ENCODE measurements at places on chromosomes 4 and X. TPM values are rescaled to one million over a fixed set of nuclear protein-coding genes. Genes with fewer than 3 reads are reported as not detected.

GRCh38 chrX:45907786-45908185 is 637.4 kb downstream of the ZNF674 start:
- no peak for DNase-seq

- no peak for DNase-seq
Measured at GRCh38 chr4:87975466-87975865, at the start of gene SPP1. Gene SPP1 (plus strand): TSS chr4:87975714. CDS start chr4:87976896, 1,182 bp downstream.

- no peak for DNase-seq
Measured at GRCh38 chr4:103050736-103051436, 25.7 kb downstream of the SLC9B2 start.

GPR119 gene
- total RNA-seq, result not detected

DNA sequence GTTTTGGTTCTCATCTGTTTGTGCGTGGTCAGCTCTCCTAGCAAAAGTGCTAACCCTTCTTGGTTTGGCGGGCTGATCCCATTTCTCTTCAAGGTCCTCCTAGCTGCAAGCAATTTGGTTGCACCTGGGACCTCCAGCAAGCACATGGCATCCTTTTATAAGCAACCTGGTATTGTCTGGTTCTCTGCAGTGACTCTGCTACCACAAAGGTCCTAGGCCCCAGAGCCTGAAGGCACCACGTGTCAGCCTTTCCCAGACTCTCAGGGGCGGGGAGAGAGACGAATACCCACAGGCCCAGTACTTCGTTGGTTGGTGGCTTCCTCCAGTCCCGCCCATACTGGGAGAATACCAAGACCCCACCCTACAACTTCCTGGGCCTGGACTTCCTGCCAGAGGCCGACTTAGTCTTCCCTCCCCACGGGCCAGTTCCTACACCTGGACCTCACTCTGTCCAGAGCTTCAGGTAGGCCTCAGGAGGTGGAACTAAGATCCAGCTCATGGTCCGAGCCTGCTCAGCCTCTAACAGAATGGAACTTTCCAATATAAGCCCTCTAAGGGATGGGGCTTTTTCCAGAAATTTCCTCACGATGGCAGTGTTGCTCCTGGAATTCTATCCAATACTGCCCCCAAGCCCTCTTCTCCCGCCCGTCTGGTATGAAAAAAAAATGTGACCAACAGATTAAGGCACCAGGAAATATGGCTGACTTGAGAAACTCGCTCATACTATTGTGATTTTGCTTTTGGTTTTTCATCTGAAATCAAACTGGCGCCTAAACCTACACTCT is 192.5 kb upstream of the STK26 start:
- peak; percentile 87 for DNase-seq

APLN gene
- 7.2 TPM for total RNA-seq

GRCh38 chr4:1992468-1993168 is 16.2 kb downstream of the NELFA start:
- DNase-seq, result no peak

GRCh38 chr4:113952452-113953029 is 26.9 kb downstream of the ARSJ start:
- no peak for DNase-seq

SLC9B1 gene
- 1.5 TPM for total RNA-seq

KLHL34 gene
- not detected for total RNA-seq

DNA sequence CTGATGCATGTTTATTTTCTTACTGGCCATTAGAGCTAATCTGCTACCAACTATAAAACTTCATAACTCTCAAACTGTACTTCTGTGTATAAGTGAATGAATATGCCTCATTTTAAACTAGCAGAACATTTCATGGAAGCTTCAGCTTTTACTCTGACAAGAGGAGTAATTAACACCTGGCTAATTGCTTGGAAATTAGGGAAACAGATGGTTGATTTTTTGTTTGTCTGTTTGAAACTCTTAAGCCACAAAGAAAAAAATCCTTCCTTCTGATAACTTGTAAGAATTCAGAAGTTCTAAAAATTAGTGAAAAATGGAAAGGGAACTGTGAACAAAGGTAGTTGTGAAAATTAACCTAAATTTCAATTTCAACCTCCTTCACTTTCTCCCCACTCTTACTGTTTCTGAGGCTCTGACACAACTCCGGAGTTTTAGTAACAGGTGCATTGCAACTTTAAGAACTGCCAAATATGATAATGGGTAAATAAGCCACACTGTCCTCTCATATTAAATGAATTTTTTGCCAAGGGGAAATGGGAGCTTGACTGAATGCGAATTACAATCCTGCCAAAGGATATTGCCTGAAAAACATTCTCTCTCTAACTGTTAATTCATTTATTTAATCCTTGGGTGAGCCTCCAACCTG is 1.0 kb downstream of the EGF start:
- DNase-seq, result no peak

DNA sequence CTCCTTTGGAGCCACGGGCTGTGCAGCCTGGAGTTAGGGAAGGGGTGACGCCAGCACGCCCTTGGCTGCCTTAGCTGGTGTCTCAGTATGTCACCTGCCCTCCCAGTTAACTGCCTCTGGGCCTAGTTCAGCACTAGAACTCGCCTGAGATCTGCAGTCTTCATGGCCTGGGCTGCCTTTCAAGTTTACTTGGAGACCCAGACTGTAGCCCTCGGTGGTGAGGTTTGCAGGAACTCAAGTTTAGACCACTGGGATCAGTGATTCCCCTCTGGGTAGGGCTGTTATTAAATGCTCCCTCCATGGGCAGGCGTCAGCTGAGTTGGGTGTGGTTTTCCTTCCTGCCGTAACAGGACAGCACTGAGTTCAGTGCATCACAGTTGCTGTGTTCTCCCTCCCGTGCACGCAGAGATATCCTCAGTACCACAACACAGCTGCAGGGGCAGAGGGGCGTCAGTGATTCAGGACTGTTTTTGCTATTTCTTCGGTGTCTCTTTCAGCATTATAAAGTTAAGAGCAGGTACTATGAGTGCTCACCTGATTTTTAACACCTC is 30.5 kb downstream of the PLAC8 start:
- no peak for DNase-seq

ENPEP gene
- total RNA-seq, result not detected

DNA sequence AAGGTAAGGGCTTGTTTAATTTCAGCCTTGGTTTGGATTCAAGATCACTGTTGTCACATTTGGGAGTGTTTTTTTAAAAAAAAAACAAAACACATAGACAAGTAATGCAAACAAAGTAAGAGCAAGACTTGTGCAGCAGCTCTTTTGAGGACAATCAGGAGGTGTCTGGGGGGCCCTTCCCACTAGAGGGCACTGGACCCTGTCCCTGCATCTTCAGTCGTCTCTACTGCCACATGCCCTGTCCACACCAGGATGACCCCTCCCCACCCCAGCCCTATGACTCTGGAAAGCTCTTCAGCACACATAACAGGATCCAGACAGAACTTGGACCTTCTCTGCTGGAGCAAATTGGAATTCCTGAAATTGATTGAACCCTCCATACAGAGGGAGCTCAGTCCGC is 71.0 kb downstream of the USP46 start:
- DNase-seq, result peak; percentile 59

DNA sequence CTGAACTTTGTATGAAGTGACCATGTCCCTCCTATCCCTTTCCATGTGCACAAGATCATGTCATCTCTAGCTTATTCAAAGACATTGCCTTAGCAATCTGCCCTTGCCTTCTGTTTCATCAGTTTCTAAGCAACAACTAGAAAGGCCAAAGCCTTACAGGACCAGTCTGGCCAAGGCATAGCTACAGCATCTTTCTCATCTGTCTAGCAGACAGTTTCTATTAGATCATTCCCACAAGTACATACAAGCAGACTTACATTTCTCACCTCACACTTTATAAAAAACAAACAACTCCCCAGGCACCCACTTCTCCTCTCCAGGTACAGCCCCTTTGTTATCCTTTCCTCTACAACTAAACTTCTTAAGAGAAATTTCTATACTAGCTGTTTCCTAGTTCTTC is 188.7 kb upstream of the AADAT start:
- DNase-seq, result no peak

MGAT4D gene
- not detected for total RNA-seq

DNA sequence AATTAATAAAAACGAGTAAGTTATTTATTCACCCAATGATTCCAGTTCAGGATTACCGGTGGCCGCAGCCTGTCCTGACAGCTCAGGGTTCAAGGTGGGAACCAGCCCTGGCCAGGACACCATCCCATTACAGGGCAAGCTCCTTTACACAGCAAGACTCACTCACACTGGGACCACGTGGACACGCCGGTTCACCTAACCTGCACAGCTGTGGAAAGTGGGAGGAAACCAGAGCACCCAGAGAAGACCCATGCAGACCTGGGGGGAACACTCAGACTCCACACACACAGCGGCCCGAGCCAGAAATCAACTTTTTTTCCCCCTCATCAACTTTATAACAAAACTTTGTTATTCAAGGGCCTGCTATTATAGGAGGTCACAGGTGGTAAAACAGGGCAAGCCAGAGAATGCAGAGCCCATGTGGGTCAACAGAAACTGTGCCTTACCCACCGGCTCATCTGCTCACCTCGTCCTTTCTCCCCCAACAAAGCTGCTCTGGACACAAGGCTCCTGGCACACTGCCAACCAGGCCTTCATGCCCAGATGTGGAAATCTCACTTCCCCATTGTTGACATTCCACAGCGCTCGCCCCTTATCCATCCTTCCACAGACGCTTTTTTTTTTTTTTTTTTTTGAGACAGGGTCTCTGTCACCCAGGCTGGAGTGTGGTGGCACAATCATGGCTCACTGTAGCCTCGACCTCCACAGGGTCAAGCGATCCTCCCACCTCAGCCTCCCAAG is 8.0 kb upstream of the ODAPH start:
- no peak for DNase-seq

DNA sequence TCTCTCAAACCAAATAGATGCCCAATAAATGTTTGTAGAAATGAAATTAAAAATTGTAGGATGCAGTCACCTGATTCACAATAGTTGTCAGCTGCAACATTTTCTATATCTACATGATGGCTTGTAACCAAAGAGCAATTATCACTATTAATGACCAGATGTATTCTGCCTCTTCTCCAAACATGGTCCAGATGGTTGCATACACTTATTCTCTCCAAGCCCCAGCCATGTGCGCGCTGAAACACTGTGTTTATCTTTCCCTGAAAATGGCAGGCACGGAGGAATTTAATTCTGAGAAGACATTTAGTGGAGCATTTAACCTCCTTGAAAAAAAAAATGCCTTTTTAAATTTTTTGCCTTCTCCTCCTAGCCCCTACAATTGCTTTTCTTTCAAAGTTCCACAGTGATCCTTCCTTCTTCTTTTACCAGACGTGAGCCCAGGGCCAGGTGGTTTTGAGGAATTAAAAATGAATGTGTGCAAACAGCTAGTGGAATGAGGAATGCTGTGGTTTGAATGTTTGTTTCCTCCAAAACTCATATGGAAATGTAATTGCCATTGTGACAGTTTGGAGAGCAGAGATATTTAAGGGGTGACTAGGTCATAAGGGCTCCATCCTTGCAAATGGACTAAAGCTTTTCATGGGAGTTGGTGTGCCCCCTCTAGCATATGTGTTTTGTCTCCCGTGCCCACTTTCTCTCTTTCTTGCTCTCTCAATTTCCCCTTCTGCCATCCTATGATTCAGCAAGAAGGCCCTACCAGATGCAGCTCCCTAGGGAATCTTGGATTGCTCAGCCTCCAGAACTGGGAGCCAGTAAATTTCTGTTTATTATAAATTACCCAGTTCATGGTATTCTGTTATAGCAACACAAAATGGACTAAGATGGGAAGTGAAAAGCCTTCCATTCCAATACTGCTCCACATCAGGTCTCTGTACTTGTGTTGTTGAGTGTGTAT is 136.0 kb downstream of the GABRB1 start:
- DNase-seq, result no peak

DNA sequence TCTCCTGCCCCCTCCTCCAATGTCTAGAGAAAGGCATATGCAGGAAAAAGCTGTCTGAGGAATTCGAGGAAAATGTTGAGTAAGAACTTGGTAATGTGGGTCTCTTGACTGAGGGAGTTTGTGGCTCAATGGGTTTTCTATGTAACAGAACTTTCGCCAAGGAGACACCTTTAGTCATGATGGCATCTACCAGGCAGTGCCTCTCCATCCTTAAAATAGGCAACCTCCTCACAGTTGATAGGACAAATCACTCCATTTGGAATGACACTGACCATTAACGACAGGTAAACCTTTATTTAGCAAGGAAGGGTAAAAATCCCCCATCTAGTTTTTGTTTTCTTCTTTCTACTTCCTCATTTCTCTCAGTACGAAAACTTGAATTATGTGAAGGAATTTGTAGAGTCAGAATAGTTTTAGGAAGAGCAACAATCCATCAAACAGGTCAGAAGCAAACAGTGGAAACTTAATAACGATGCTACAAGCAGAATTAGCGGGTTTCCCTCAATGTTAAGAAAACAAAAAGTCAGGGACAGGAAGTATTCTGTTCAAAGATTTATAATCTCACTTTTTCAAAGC is 2.7 kb downstream of the GSX2 start:
- DNase-seq, result no peak

NAA11 gene
- not detected for total RNA-seq

GRCh38 chrX:1700757-1701156 is 85.9 kb downstream of the ASMT start:
- DNase-seq, result no peak

DNA sequence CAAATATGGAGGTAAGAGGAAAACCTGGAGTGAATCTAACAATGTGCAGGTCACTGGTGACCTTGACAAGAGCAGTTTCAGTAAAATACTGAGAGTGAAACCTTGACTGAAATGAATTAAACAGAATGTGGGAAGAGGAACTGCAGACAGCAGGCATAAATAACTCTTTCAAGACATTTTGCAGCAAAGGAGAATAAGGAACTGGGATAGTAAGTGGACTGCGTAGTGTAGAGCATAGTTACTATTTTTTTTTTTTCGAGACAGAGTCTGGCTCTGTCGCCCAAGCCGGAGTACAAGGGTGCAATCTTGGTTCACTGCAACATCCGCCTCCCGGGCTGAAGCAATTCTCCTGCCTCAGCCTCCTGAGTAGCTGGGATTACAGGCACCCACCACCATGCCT is 24.0 kb downstream of the RBMX start:
- DNase-seq, result no peak

- no peak for DNase-seq
Measured at GRCh38 chr4:118139241-118139640, 105.0 kb downstream of the NDST3 start.

- no peak for DNase-seq
Measured at GRCh38 chrX:110404376-110404775, 45.7 kb downstream of the RTL9 start.

- no peak for DNase-seq
Measured at GRCh38 chr4:80412322-80412721, 76.8 kb downstream of the CFAP299 start.

- no peak for DNase-seq
Measured at GRCh38 chrX:10484683-10485247, 135.6 kb downstream of the MID1 start.

- DNase-seq, result no peak
Measured at GRCh38 chrX:79095441-79096041, 48.9 kb upstream of the GPR174 start.

DNA sequence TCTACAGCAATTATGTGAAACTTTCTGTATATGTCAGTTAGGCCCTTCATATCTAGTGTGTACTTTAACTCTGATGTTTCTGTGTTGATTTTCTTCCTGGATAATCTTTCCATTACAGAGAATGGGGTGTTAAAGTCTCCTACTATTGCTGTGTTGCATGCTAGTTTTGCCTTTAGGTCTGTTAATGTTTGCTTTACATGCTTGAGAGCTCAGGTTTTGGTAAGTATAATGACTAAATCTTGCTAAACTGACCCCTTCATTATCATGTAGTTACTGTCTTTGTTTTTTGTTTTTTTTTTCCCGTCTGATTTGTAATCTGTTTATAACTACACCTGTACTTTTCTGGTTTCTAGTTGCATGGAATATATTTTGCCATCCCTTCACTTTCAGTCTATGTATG is 63.6 kb upstream of the UGT2B15 start:
- no peak for DNase-seq

VEGFD gene
- total RNA-seq, result not detected

Data from MG63 (cell line).